ENCODE measurements at places on chromosomes 6 and 20. TPM values are rescaled to one million over a fixed set of nuclear protein-coding genes. Genes with fewer than 3 reads are reported as not detected.

OR2B6 gene
- polyA plus RNA-seq = not detected

PTK6 gene
- polyA plus RNA-seq = 0.26 TPM

RGL2 gene
- 52.7 TPM for polyA plus RNA-seq

SLC44A4 gene
- polyA plus RNA-seq = 6.3 TPM

SIRPG gene
- polyA plus RNA-seq = 13.9 TPM

LRFN2 gene
- 3.3 TPM for polyA plus RNA-seq

HDGFL1 gene
- polyA plus RNA-seq = 303 TPM

SLC17A9 gene
- 2.1 TPM for polyA plus RNA-seq

ANKEF1 gene
- polyA plus RNA-seq = 52.1 TPM

ECT2L gene
- polyA plus RNA-seq = 1.6 TPM

RAB32 gene
- polyA plus RNA-seq = 54.6 TPM

TBXT gene
- polyA plus RNA-seq = 0.26 TPM

GTSF1L gene
- polyA plus RNA-seq = 244 TPM

BPIFB3 gene
- polyA plus RNA-seq = 0.87 TPM

DNA sequence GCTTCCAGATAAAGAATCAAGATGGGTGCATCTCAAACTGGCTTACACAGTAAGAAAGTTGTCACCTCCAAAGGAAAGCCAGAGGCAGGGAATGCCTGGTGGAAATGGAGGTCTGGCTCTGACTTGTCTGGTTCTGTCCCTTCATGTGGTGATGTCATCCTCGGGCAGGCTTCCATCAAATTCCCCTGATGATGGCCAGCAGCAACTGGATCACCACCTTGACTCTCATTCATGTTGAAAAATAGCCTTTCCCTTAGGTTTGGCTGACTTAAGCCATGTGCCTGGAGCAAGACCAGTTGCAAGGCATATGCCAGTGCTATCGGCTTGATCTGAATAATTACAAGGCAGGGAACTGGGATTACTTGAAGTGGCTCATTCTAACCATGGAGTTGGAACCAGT is 28.8 kb downstream of the IMPG1 start:
- no peak for DNase-seq

DNA sequence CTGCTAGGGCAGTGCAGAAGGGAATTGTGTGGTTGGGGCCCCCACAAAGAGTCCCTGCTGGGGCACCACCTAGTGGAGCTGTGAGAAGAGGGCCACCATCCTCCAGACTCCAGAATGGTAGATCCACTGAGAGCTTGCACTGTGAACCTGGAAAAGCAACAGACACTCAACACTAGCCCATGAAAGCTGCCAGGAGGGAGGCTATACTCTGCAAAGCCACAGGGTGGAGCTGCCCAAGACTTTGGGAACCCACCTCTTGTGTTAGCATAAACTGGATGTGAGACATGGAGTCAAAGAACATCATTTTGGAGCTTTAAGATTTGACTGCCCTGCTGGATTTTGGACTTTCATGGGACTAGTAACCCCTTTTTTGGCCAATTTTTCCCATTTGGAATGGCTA is 328.4 kb upstream of the KHDRBS2 start:
- DNase-seq = peak; percentile 35

GRCh38 chr6:82875573-82876185 is 190.0 kb downstream of the UBE3D start:
- DNase-seq = peak; percentile 45

- DNase-seq = no peak
These were observed 235.0 kb downstream of the CDC5L start for GRCh38 chr6:44622555-44622954.

DNA sequence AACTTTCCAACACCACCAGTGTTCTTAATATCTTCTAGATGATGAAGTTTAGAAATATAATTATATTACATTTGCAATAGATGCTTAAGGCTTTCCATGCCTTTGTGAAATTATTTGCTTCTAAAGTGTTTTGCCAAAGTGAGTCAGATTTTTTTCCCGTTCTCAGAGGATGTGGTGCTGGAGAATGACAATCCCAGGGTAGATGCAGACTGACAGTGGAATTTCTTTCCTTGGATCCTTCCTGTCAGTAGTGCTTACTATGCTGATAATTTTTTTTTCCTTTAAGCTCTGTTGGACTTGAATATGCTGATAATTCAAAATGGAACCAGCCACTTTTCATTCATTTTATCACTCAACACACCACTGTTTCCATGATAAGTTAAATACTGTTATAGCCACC is 59.9 kb upstream of the SOX4 start:
- no peak for DNase-seq

DNA sequence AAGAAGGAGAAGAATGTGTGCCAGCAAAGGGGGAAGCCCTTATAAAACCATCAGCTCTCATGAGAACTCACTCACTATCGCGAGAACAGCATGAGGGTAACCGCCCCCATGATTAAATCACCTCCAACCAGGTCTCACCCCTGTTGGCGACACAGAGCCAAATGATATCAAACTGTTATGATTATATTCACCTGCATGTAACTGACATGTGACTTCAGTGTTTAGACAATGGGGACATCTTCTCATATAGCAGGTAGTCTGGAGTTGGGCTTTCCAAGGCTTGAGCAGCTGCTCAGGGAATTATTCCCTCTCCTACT is 115.2 kb downstream of the SASH1 start:
- DNase-seq = no peak

DNA sequence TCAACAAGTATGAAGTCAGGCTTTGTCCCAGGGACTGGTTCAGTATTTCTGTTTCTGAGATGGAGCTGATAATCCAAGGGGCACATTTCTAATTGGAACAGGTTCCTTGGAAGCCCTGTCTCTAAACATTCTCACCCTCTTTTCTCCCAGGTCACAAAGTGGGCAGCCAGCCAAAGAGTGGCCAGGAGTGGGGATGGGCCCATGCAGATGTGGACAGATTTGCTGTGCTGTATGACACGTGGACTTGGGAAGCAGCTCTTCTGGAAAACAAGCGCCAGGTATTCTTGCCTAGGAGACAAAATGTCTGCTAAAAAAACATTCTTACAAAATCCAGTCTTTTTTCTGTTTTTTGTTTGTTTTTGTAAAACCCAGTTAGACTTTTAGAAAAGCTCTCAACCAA is 140.2 kb downstream of the CD164 start:
- DNase-seq = no peak

GRCh38 chr20:48474022-48474421 is 353.8 kb downstream of the PREX1 start:
- DNase-seq = no peak

DNA sequence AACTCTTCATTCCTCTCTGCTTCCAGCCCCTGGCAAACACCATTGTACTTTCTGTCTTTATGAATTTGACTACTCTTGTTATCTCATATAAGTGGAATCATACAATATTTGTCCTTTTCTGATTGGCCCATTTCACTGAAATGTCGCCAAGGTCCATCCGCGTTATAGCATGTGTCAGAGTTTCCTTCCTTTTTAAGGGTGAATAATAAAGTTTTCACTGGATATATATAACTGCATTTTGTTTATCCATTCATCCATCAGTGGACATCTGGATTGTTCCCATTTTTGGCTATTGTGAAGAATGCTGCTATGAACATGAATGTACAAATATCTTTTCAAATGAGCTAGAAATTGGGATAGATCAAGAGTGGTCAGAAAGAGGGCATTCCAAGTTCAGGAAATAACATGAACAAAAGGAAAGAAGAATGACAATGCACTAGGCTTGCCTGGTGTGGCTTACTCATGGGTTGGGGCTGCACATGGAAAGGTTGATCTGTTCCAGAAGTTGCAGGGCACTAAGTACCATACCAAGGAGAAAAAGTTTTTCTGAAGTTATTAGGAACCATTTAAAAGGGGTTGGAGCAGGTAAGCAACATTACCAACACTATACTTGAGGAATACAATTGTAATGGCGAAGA is 10.0 kb upstream of the L3MBTL3 start:
- no peak for DNase-seq

- peak; percentile 90 for DNase-seq
These were observed 205.9 kb downstream of the ZMYND8 start for GRCh38 chr20:47150403-47151152.

- no peak for DNase-seq
These were observed 31.0 kb downstream of the IRF4 start for GRCh38 chr6:422433-423054.

- no peak for DNase-seq
These were observed 82.4 kb downstream of the ZNF292 start for GRCh38 chr6:87237804-87238203.

- no peak for DNase-seq
These were observed 17.5 kb downstream of the MRPS18A start for GRCh38 chr6:43669922-43670622.

DNA sequence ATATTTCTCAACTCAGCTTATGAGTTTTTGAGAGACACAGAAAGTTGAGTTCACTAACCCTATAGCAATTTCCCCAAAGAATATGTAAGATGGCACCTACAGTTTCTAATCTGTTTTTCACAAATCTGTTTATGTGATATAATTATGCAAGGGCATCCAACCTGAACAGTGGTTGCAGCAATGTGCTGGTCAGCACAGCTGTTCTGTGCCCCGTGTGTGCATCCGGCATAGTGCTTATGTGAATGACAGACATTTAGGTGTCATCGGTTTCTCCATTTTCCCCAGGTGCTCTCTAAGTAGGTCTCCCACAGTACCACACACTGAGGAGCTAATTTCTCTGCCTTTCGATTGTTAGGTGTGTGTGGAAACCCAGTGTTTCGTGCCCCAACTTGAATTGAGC is 7.7 kb upstream of the BACH2 start:
- no peak for DNase-seq

DNA sequence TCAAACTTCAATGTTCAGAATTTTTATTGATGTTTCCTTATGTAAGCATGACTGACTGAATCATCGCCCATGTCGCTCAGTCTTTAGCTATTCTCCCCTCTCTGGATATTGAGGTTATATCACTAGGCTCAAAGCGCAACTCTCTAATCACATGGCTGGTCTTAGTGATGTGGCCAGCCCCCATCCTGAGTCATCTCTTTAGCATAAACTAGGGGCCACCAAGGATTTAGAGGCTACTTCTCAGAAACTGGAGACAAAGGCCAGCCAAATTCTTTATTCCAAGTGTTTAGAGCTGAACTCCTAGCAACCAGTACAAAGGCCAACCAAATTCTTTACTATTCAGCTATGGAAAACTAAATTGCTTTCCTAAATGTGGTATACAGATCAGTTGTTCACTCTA is 61.4 kb downstream of the FAM135A start:
- no peak for DNase-seq

DNA sequence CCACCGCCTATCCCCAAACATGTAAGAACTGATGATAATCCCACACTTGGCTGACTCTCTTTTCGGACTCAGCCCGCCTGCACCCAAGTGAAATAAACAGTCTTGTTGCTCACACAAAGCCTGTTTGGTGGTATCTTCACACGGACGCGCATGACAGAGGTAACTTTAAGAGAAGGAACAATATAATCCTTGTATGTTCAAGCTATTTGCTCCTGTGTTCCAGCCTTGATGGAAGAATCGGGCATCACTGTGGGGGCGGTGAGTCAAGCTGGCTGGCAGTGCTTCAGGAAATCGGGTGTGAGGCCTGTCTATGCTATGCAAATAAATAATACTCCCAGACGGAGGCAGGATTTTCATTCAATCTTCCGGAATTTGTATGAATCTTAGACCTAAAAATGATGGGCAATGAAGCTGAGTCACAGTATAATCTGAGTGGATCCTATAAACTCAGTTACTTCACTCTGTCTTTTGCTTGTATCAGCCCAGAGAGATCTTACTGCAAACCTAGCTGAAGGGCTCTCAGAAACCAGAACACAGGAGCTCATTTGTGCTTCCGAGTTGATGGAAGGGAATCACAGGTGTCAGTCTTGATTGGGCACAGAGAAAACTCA is 45.2 kb upstream of the NT5E start:
- peak; percentile 27 for DNase-seq

- DNase-seq = peak; percentile 60
These were observed 161.1 kb downstream of the DLL1 start for GRCh38 chr6:170129691-170130171.

DNA sequence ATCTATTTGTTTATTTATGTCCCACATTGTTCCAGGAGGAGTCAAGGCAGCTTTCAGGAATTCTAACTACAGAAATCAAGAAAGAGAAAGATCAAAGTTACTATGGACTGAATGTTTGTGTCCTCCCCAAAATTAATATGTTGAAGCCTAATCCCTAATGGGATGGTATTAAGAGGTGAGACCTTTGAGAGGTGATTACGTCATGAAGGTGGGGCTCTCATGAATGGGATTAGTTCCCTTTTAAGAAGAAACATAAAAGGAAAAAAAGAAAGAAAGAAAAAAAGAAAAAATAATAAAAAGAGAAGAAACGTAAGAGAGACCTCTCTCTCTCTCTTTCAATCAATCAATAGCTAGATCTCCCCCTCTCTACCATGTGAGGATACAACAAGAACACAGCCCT is 44.7 kb upstream of the TOP1 start:
- DNase-seq = no peak

DNA sequence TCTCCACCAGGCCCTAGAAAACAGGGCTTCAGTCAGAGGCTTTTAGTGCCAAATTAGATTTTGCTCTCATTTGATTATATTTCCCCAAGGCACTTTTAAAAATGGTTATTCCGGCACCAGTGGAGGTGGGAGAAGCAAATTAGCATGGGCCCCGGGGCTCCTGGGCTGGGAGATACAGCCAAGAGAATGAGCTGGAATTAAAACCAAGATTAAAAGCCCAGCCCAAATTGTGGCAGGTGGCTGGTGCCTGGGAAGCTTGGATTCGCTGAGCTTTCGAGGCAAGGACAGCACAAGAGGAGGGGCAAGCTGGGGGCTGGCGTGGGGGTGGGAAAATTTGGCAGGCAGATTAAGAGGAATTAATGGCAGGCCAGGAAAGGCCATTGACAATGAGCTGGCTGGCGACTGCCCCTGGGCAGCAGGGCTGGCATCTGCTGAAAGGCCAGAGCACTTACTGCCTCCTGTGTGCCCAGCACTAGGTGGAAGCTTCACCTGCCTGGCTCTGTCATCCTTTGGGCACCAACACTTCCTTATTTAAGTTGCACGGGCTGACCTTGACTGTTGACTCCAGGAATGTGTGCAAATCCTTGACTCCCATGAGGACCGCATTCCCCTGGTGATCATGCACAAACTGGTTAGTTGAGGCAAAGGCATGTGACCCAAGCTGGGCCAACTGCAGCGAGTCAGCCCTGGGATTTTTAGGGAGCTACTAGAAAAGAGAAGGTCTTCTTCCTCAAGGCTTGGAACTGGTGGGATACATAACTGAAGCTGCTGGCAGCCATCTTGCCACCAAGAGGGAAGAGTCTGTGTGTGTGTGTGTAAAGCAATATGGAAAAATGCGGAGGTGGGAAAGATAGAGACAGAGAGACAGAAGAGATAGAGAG is 76.1 kb downstream of the SULF2 start:
- DNase-seq = no peak

DNA sequence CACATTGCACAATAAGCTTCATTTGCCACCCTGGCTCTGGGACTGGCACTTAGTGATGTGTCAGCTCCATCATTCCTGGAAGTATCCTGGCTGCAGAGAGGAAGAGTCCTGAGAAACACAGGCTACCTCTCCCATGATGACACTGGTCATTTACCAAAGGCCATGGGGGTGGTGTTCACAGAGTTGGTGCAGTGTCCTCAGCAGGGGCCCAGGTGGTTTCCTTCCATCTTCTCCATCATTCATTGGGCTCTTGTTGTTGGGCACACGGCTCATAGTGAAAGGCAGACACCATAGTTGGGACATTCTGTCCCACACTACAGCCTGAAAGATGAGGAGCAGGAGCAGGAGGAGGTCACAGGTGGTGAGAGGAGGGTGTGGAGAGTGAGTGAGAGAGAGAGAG is 15.8 kb upstream of the CST1 start:
- no peak for DNase-seq

GRCh38 chr20:3121271-3121911 is 36.9 kb upstream of the AVP start:
- DNase-seq = no peak

GRCh38 chr6:118740372-118740771 is 89.0 kb upstream of the CEP85L start:
- DNase-seq = no peak

GRCh38 chr6:20660534-20660933 is 126.3 kb downstream of the CDKAL1 start:
- DNase-seq = no peak
